ENCODE measurements at places on chromosomes 1 and 21. TPM values are rescaled to one million over a fixed set of nuclear protein-coding genes. Genes with fewer than 3 reads are reported as not detected.

Gene MEF2D
- 4.5 TPM for total RNA-seq

Gene ANGPTL3
- not detected for total RNA-seq

Gene UBL4B
- 0.09 TPM for total RNA-seq

Gene GOLT1A
- total RNA-seq: not detected

Gene KCNA3
- total RNA-seq: 0.16 TPM

Gene AGT
- total RNA-seq: 5.7 TPM

Gene MAP10
- total RNA-seq: 1.4 TPM

Gene PRDX6
- 166 TPM for total RNA-seq

Gene KRTAP6-3
- not detected for total RNA-seq

Gene SPRR1A
- not detected for total RNA-seq
